Activated CD8-positive, alpha-beta T cell treated with anti-CD3 and anti-CD28 coated beads for 36 hours (primary cell): ENCODE measurements at places on chromosomes 1 and 21. TPM values are rescaled to one million over a fixed set of nuclear protein-coding genes. Genes with fewer than 3 reads are reported as not detected.

FCRL5 gene
- total RNA-seq = not detected

PIGV gene
- 23.9 TPM for total RNA-seq

C1orf21 gene
- 3.8 TPM for total RNA-seq

KCNC4 gene
- 12.2 TPM for total RNA-seq

FCAMR gene
- not detected for total RNA-seq

TLCD4 gene
- total RNA-seq = 0.38 TPM

C1orf53 gene
- total RNA-seq = 1.2 TPM

VAV3 gene
- total RNA-seq = 6.2 TPM

C1orf94 gene
- total RNA-seq = not detected

HSD11B1 gene
- total RNA-seq = 0.59 TPM

AKNAD1 gene
- total RNA-seq = not detected

PGLYRP4 gene
- total RNA-seq = not detected

VSIG8 gene
- total RNA-seq = not detected

OR2L3 gene
- total RNA-seq = not detected

OR2W3 gene
- not detected for total RNA-seq

REN gene
- not detected for total RNA-seq

PADI1 gene
- total RNA-seq = not detected

OLIG2 gene
- total RNA-seq = not detected

S100A5 gene
- total RNA-seq = 1.1 TPM

ADAMTS4 gene
- total RNA-seq = 1.1 TPM

FMN2 gene
- total RNA-seq = not detected

NBPF10 gene
- 1.5 TPM for total RNA-seq

PRXL2B gene
- 39.1 TPM for total RNA-seq

GJA9 gene
- not detected for total RNA-seq

HSD3B1 gene
- not detected for total RNA-seq

LSS gene
- total RNA-seq = 20.4 TPM

PLCH2 gene
- 2.9 TPM for total RNA-seq

S100A7 gene
- not detected for total RNA-seq

C1orf87 gene
- not detected for total RNA-seq

ACTL8 gene
- total RNA-seq = not detected

LRRC8B gene
- 24.9 TPM for total RNA-seq

MYOC gene
- not detected for total RNA-seq

RAP1GAP gene
- 1.6 TPM for total RNA-seq

A3GALT2 gene
- total RNA-seq = not detected
